Activated CD8-positive, alpha-beta memory T cell treated with anti-CD3 and anti-CD28 coated beads for 1 hour (primary cell): ENCODE measurements at places on chromosomes 16 and 17.
A peak's percentile ranks its signal among the peaks of the same experiment; 100 is the strongest.

GRCh38 chr16:58732545-58733247, 1.4 kb downstream of the GOT2 start:
- no peak for DNase-seq

DNA sequence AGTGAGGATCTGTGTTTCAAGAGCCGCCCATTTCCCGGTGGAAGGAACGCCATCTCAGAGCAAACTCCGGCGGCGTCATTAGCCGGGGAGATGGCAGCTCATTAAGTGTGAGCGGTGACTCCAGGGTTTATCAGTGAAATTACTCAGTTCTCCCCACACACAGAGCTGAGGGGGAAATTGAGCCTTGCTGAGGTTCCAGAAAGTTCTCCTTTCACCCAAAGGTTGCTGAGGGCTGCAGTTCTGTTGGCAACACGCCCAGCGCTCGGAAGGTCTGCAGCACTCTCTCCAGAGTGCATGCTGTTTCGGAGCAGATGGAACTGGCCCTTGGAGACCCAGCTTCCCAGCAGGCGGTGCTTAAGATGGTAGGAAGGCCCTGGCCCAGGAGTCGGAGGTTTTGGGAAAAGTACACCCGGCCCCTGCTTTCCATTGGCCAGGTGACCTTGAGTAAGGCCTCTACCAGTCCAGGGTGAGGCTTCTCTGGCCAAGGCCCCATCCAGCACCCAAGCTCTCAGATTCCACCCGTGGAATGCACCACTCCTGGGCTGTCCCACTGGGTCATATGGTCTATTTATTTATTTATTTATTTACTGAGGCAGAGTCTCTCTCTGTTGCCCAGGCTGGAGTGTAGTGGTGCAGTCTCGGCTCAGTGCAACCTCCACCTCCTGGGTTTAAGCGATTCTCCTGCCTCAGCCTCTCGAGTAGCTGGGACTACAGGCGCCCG, 167.7 kb upstream of the CIBAR2 start:
- DNase-seq = no peak

- DNase-seq = no peak
These were observed 26.2 kb downstream of the ENDOV start for GRCh38 chr17:80441133-80441578.

DNA sequence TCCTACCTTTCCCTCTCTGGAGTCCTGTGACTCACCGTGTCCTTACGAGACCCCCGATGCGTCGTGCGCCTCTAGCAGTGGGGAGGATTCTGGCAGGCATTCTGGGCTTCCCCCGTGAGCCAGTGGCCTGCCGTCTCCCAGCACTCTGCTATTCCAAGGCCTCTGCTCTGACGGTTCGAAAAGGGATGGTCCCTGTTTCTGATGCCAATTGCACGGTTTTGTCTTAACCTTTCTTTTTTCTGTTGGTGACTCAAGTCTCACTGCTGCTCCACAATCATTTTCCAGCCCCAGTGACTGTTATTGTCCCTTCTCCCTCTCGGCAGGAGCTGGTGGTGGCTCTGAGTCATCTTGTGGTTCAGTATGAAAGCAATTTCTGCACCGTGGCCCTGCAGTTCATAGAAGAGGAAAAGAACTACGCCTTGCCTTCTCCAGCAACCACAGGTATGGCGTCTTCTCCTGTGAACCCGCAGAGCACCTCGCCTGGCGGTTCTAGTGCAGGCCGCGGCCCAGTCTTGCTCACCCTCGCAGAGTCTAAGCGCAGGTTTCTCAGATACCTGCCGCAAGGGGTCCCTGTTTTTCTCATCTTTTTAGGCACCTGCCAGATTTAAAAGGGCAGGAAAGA, 100.1 kb upstream of the CHMP6 start:
- DNase-seq = peak; percentile 44

- DNase-seq = no peak
These were observed 25.3 kb upstream of the RBBP6 start for GRCh38 chr16:24514096-24514495.

DNA sequence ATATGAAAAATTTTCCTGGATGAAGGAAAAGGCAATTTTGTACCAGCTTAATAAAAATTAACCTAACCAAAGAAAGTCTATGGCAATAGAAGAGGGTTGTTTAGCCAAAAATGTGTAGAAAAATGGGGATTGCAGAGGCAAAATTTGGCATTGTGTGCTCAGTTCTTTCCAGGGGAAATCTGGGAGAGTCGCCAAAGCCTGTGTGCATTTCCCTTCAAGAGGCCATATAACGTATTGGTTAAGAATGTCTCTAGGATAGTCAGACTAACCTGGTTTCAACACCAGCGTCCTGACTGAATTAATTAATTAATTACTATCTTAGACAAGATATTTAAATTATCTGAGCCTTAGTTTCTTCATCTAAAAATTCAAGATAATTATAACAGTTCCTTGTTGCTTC, 44.8 kb upstream of the HLF start:
- DNase-seq = no peak

DNA sequence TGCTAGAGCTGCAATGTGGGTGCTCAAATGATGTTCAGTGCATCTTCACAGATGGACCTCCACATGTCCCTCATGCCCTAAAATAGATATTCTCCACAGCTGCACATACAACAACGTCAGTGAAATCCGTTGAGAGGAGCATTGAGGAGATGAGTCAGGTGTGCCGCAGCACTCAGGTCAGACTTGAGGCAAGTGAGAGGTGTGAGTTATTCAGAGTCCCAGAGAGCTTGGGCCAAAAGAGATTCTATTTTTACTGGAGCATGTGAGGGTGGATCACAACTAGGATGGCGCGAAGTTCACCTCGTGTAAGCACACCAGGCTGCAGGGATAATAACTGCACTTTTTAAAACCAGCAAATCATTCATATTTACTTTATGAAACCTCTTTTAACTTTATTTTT, 645.3 kb downstream of the MAF start:
- no peak for DNase-seq

GRCh38 chr17:83101805-83102480, 22.5 kb downstream of the METRNL start:
- DNase-seq = no peak

DNA sequence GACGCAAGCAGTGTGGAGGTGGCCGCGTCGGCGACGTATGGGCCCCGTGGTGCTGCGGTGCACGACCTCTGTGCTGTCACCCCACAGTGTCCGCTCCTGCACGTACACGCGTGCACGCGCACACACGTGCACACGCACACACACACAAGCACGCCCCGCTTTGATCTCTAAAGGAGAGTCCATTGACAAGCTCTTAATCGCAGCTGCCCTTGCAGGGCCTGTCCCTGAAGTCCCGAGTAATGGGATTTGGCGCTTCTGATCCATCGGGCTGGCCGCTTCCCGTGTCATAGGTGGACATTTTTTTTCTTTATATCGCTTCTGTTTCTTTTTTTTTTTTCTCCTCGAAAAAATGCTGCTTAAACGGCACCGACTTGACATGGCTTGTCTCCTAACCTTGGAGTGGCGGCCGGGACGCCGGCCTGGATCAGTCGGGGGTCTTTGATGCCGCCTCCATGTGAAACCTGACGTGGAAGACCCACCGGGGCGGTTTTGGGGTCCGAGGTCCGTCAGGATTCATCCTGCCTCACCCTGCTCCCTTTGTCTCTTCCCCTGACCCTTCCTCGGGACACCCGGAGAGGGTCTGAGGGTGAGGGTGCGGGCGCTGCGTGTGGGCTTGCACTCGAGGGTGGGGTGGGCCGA, 8.3 kb upstream of the AXIN1 start:
- DNase-seq = no peak

- DNase-seq = no peak
These were observed 2.3 kb upstream of the P2RX1 start for GRCh38 chr17:3918372-3919122.

DNA sequence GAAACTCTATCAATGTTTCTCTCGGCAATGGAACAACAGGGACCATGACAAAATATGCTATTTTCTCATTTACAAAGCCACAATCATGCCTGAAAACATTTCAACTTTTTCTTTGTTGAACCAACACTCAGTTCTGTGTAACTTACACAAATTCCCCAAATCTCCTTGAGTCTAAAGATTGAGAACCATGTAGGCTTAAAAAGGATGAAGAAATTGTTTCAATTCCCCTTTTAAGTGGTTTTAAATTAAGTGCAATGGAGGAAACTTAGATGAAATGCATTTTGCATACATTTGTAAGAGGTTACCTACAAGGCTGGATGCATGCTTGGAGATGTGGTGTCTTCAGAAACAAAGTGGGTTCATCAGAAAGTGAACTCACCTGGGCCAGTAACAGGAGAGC, 566.4 kb upstream of the CDH11 start:
- no peak for DNase-seq

- no peak for DNase-seq
These were observed 30.8 kb downstream of the NMT1 start for GRCh38 chr17:45091778-45092425.

- peak; percentile 24 for DNase-seq
These were observed 46.8 kb downstream of the HIC1 start for GRCh38 chr17:2101448-2102257.

- DNase-seq = no peak
These were observed 298.6 kb downstream of the SEC14L1 start for GRCh38 chr17:77439189-77440018.

DNA sequence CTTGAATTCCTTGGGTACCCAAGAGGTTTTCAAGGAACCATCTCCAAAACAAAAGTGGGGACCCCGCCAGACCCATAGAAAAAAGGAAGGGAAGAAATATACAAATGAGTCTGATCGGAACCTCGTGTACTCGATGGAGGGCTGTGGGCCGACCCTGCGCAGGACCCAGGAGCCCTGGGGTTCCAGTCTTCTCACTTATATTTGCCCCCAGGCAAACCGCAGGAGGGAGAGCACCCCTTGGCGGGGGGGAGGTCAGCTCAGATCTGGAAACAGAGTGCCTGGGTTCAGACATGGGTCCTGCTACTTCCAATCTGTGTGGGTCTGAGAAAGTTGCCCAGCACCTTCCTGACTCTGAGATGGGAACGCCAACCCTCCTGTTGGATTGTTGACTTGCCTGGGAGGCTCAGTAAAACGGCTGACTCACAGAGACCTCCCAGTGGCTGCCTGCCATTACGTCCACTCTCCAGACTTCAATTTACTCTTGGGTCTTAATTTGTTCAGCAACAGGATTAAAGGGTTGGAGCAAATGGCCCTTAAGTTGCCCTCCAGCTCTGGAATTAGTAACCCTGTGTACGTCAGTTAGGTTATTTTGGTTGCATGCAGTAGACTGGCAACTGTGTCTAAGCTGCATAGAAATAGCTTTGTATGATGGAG, 24.9 kb upstream of the CACNG4 start:
- DNase-seq = no peak

GRCh38 chr16:6209355-6209930, 1111.8 kb upstream of the EEF2KMT start:
- DNase-seq = no peak

DNA sequence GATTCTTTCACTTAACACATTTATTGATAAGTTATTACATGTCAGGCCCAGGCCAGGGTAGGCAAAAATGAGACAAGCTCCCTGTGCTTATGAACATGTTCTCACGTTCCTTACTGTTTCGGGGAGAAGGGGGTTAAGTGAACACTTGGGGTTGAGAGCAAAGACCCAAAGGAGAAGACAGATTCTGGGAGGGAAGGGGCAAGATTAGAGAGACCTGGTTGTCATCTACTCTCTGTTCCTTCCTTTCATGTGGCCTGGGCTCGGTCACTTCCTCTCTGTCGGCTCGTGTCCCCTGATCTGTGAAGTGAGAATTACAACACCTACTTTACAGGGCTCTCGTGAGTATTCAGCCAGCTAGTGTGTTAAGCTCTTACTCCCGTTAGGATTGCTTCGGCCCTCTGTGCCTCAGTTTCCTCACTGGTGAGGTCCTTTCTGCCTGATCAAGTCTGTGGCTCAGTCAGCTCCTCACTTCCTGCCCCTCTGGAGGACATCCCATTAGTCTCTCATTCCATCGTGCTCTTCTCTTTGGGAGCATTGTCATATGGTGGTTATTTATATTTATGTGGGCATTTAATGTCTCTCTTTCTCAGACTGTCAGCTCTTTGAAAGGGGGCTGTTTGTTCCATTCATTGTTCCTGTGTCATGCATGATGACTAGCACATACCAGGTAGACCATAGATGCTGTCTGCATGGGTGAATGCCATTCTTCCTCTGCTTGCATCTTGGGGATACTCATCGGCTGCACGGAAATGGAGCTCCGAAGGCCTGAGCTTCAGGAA, 38.9 kb downstream of the PLCG2 start:
- no peak for DNase-seq

- DNase-seq = no peak
These were observed 366.3 kb downstream of the WWOX start for GRCh38 chr16:78465730-78466129.

DNA sequence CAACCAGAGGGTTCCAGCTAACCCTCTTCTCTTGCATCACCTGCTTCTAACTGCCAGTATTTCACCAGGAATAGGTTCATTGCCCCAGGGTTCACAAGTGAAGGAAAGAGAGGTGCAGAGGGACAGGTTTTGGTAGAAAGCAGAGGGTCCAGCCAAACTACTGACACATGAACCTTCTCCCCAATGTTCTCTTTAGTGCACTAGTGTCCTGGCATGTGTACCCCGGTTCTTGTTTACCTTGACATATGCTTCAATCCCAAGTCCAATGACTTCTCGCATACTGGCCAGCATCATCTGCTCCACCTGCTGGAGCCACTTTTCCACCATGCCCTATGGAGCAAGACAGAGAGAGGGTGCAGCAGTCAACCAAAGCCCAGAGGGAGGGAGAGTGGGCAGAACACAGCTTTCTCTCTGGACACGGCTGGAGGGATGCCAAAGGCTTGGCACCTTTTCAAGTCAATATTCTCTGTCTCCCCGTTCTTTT, 90.6 kb downstream of the DNAH3 start:
- no peak for DNase-seq

GRCh38 chr17:27329146-27329805, 35.4 kb downstream of the WSB1 start:
- no peak for DNase-seq

DNA sequence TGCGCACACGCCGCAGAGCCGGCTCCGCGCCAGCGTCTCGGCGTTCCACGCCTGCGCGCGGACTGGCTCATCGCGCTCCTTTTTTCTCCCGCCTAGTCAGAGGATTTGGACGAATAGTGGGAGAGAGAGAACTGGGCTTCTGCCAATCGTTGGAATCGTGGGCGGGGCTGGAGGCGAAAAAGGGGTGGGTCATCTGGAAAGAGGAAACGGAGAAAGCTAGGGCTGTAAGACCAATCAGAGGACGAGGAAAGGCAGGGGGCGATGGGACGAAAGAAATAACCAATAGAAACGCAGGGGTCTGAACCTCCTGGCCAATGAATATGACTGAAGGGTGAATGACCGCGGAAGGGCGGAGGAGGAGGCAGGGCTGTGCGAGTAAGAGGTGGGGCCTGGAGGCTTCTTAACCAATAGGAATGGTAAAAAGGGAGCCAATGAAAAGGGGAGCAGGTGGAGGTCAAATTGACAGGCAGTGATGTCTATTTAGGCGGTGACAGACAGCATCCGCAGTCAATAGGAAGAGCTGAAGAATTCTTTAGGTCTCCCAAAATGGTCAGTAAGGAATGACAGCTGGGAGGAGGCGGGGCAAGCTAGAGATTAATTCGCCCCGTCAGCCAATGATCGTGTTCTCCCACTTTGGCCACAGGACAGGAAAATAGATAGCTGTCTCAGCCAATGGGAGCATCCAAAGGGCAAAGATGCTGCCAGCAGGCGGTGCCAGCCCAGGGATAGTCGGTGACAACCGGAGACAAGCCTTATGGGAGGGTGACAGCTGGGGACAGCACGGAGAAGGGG, at the start of gene TBC1D10B:
TSS of gene TBC1D10B (minus strand) at position 39 of the 792 bp plus-strand sequence. CDS start 311 bp downstream, outside the sequence.
- DNase-seq = peak; percentile 93
